ENCODE measurements at places on chromosomes 2 and 18.

GRCh38 chr2:8225266-8225665, 456.6 kb upstream of the ID2 start:
- no peak for DNase-seq

DNA sequence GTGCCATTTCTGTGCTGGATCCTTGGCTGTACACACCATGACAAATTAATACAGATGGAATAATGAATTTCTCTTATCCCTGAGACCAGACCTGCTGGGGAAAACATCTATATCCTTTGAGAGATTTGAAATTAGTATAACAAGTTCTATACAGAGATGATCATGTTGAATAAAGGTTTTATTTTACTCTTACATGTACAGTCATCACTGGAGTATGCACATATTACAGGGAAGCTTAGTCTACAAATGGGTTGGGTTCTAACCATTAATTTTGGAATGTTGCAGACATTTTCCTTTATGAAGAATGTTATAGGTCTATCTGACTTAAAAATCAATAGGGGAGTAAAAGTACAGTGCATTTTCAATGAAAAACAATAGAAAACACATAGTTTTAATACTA, 29.9 kb upstream of the MMADHC start:
- DNase-seq: no peak

DNA sequence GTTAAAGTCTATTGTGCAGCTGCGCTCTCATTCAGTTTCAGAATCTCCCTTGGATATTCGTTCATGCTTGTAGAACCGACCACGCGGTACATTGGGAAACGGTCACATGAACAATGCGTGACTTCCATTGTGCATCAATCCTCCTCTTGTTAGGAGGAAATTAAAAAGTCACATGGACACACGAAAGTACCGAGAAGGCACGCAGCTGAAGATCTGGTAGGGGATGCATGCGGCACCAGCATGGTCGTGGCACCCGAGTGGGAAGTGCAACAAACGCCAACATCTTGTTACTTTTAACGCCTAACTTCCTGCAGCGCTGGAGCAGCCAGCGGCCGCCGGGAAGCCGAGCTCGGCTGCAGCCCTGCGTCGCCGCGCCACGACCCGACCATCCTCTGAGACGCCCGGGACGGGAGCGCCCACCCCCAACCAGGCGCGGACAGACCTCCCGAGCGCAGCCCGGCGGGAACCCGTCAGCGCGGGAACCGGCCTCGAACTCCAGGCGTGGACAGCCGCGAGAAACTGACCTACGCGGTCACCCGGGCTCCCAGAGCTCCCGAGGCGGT, 412 bp downstream of the OSBPL1A start:
- DNase-seq: no peak

DNA sequence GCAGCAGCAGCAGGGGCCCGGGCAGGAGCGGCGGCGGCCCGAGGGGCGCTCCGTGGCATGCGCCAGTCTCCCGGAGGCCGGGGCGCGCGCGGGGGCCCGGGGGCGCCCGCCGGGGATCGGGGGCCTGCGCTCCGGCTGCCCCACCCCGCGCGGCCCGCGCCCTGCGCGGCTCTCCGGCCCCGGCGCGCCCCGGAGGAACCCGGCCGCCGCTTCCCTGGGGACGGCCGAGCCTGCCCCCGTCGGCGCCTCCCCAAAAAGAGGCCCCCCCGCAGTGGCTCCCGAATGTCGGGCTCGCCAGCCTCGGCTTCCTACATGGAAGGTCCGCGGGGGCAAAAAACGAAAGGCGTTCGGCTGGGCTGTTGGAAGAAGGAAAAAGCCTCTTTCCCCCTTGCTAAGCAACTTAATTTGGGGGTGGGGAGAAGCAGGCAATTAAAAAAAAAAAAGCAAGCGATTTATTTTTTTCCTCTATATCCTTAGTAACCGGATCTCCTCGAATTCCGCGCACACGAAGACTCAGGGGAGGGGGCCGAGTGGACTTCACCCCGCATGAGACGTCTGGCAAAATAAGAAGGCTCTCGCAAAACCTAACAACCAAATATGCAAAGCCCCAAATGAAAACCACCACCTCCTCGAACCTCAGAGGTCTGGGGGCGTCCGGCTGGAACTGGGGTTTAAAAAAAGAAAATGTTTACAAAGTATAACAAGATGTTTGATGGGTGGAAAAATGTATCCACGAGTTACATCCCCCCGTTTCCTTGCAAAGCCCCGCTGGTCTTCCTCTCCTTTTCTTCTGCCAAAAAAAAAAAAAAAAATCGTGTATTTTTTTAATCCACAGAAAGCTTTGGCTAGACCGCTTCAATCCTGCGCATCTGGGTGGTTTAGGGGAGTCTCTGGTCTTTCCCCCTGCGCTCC, at the start of gene SMAD7:
Gene SMAD7, minus strand, starts transcription at position 430 of the 912 bp plus-strand sequence. CDS start 541 bp downstream, outside the sequence.
- no peak for DNase-seq

DNA sequence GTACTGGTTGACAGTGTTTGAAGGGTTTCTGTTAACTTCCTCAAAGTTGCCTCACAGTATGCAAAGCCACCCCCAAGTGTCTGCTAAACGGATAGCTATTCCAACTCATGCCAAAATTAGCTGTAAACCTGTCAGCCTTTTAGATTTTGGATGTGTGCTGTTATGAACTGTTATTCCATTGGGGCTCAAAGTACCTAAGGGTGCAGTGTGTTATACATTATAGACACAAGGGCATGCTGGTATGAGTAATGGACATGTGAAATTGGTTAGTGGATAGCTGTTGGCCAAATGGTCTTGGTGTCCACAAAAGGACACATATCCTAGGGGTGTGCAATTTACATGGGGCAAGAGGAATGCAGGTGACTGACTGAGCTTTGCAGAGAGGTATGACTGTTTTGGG, 33.7 kb upstream of the CCBE1 start:
- DNase-seq: no peak

- DNase-seq: no peak
These were observed 43.6 kb downstream of the VPS54 start for GRCh38 chr2:63975437-63976124.

DNA sequence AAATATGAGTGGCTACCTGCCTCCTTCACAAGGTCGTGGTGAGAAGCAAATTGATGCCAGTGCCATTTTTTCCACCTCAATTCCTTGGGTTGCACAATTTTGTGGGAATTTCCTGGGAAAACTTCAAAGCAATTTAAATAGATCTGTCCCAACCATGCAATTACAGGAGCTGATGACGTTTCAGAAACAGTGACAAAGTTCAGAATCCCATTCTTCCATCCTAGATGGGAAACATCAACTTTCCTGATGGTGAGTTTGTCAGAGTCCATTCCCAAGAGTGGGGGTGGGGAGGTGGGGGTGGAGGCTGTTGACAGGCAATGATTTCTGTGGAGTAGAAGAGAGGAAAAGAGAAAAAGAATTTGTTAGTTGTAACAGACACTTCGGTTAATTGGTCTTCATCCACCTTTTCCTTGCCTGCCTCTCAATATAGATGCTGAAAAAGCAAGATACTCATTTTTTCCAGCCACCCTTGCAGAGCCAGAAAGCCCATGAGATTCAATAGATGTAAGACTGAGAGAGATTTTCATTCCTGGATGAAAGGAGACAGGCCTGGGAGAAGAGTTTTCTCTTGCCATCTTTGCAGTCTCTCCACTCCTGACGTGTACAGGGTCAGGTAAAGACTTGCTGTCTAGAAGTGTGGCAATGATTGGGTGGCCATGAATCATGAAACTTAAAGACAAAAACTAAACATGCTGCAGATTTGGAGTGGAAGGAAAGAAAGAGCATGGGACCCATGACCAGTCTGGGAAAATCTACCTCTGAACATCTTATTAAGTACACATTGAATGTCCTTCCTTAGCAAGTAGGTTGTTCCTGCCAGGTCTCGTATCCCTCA, 47.3 kb downstream of the SOCS6 start:
- DNase-seq: no peak

DNA sequence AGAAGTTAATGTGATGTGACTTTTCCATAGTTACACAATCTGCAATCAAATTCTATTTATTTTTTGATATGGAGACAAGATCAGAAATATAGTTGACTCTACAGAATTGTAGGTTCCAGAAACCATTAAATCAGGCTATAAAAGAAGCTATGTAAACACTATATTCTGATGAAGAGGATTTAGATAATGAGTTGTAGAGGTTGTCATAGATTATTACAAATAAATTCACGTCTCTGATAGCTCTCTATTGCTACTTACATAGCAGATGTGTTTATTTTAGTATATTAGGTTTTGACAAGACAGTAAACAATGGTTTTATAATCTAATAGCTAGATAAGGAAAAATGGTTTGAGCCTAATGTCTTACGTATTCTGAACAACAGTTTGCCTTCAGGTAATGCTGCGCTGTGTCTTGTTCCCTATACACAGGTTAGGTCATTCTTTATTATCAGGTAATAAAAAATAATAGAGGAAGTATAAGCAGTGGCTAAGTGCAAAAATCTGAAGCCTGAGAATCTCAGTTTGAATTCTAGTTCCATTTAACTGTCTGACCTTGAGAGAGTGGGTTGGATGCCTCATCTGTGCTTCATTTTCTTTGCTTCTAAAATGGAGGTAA, 93.4 kb downstream of the PPP1R1C start:
- no peak for DNase-seq

GRCh38 chr18:49708662-49709346, 104.5 kb downstream of the ACAA2 start:
- DNase-seq: no peak
